ENCODE measurements at places on chromosomes 16 and 17.

DNA sequence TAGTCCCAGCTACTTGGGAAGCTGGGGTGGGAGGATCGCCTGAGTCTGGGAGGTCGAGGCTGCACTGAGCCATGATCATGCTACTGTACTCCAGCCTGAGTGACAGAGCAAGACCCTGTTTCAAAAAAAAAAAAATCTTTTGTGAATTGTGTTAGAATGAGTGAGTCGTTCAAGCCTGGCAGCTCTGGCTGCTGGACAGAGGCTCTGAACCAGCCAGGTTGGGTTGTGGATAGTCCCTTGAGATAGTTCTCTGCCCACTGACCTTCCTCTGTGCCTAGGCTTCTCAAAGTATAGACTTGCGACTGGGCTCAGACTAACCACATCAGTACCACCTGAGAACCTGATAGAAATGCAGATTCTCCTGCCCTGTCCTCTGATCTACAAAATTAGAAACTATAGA, 2.2 kb upstream of the KSR1 start:
- DNase-seq, result no peak

GRCh38 chr16:71767060-71767900, 41.4 kb downstream of the AP1G1 start:
- DNase-seq, result no peak

DNA sequence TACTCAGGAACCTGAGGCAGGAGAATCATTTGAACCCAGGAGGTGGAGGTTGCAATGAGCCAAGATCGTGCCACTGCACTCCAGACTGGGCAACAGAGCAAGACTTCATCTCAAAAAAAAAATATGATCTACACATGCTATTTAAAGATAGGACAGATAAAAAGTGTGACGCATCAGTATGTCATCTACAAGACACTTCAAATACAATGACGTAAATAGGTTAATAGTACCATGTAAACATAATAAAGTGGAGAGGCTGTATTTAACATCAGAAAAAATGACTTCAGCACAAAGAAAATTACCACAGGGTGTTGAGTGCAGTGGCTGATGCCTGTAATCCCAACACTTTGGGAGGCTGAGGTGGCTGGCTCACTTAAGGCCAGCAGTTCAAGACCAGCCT, 20.2 kb downstream of the ZNF778 start:
- DNase-seq, result no peak

DNA sequence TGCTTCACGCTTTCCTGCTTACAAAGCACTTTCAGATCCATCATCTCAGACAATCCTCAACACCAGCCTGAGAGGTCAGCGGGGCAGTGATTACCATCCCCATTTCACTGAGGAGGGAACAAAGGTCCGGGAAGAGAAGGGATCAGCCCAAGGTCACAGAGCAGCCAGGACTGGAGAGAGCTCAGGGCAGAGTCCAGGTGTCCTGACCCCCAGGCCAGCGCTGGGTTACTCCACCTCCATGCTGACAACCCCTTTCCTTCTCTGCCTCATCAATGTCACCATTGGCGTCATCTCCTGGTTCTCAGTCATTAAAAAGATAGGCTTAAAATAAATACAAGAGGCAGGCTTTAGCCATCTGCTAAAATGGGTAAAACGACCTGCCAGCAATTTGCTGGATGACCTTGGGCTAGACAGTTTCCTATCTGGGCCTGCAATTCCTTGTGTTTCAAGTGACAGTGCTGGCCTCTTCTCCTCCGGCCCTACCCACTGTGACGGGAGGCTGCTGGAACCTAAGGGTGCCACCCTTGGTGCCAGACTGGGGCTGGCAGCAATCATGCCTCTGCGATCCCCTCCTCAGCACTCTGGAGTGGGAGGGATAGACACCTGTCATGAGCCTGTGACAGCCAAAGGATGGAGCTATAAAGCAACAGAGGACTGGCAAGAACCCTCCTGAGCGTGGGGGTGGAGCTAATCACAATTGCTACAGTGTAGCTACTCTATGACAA, 79.5 kb upstream of the CCL1 start:
- no peak for DNase-seq

GRCh38 chr17:75077496-75078283, 10.1 kb upstream of the SLC16A5 start:
- peak; percentile 73 for DNase-seq

GRCh38 chr17:77555741-77556291, 402.7 kb upstream of the TNRC6C start:
- peak; percentile 46 for DNase-seq

DNA sequence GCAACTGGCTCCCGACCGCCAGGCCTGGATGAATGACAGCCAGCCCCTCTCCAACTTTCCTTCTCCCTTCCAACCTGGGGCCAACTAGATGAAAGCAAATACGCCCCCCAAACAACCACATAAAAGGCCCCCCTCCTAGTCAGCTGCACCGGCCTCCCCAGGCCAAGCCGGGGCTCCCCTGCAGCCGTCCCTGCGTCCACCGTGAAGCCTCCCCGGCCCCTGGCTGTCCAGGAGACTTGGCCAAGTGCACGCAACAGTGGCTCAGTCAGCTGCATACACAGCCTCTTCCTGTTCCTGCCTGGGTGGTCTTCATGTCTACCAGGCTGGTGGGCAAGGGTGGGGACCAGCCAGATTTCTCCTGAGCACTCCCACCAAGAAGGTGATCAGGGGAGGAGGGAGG, 16.0 kb downstream of the DNAH17 start:
- DNase-seq, result no peak

DNA sequence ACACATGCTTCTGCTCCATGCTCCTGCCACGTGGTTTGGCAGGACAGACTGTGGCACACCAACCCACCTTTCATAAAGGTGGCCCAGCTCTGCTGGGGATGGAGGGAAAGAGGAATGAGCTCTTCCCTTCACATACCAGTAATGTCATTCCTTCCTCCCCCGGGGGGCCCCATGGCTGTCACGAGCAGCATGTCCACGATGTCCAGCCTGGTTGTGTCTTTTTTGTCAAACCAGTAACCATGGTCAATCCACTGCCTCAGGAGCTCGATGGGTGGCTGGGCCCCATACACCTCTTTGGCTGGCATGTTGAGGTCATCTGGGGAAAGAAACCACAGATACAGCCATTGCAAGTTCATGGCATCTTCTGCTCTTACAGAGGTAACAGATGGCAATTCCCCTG, 96.6 kb downstream of the LYRM1 start:
- no peak for DNase-seq

GRCh38 chr17:28475151-28475900, 1.9 kb downstream of the SLC13A2 start:
- no peak for DNase-seq

DNA sequence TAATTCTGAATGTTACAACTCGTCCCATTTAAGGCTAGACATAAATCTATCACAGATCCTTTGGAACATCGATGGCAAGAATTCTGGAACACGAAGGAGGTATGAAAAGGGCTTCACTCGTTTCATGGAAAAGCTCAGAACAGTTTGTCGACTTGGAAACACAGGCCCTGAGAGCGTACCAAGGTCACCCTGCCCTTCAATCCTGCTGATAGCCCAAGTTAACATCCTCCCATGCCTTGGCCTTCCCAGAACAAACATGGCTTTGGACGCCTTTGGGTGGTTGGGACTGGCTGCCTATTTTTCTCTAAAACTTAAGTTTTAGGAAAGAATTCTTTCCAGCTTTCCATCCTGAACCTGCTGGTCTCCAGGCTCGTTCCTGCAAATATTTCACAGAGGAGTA, 396.1 kb downstream of the MAF start:
- no peak for DNase-seq

- no peak for DNase-seq
These were observed 107.9 kb downstream of the SNX29 start for GRCh38 chr16:12084436-12084835.

- no peak for DNase-seq
These were observed 96.2 kb downstream of the RAP1GAP2 start for GRCh38 chr17:2892305-2892971.

GRCh38 chr16:3042376-3042775, 4.0 kb upstream of the MMP25 start:
- DNase-seq, result no peak

DNA sequence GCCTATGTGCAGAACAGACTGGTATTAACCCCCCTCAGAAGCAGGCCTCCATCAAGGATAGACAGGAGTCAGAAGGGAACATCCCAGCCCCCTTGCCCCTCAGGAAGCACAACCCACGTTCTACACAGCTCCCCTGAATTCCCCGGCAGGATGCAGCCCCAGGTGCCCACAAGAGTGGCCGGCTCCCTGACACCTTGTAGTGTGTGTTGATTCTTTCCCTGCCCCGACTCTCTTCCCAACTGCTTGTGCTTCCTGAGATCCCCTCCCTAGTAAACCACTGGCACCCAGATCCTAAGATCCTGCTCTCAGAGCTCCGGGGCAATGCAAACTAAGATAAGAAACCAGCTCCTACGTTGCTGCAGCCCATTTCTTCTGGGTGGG, 34.8 kb upstream of the LITAF start:
- DNase-seq, result no peak

DNA sequence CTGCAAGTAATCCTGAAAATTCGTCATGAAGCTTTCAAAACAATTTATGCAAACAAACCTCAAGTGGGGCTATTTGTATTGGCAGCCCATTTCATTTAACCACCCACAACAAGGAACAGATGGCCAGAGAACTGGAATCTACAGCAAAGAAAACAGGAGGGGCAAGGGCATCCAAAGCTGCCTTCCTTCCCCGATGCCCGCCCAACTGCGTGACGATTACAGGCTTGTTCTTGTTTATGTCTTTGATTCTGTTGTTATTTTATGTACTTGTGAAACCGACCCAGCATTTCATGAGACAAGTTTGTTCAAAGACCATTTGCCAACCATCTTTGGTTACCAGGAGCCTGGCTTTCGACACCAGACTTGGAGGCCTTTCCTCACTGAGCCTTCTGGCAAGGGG, 59.1 kb upstream of the IRX6 start:
- no peak for DNase-seq

DNA sequence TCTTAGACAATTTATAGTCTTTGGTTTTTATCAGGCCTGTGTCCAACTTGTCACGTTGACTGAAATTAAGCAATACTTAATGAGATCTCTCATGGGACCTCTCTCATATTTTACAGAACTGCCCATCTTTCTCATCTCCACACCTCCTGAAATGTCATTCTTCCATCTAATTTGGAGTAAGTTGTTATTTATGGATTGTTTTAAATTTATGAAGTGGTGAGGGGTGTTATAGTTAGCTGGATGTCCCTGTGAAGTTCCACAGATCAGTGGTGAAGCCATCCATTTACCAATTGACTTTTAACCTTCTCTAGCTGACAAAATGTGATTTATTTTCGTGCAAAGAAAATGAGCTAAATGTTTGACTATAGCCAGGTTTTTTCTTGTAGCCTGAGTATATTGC, 824.9 kb downstream of the KCNJ2 start:
- no peak for DNase-seq

DNA sequence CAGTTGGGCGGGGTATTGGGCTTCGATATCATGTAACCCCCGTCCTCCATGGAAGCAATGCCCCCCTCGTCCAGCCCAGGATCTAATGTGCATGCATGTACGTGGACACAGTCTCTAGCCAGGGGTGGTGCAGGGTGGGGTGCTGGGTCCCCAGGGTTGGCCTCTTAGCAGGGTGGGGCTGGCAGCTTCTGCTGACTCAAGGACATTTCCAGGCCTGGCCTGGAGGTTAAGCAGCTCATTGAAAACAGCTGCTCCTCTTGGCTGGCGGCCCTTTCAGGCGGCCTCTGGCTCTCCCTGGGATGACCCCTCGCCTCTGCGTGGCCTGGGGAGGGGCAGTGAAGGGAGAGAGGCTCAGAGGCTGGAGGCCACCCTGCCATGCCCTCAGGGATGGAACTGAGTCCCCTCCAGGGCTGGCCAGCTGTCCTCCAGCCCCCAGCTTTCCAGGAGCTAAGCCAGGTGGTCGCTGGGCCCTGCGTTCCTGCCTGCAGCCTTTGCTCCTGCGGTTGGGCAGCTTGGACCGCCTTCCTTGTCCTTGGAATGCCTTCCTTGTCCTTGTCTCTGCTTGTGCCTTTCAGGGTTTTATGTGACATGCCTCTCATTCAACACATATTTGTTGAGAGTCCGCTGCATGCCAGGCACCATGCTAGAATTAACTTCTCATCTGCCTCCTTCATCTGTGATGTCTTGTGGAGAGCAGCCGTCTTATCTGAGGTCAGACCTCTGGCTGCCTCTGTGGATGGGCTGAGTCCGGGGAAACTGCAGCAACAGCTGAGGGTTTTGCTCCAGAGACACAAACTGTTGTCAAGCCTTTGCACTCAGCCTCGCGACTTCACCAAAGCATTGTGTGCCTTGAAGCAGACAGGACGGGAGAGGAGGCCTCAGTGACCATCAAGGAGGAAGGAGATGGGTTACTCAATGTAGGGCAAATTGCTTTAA, 26.6 kb downstream of the MRC2 start:
- DNase-seq, result no peak

GRCh38 chr16:22428654-22429053, 54.2 kb upstream of the CDR2 start:
- DNase-seq, result no peak

DNA sequence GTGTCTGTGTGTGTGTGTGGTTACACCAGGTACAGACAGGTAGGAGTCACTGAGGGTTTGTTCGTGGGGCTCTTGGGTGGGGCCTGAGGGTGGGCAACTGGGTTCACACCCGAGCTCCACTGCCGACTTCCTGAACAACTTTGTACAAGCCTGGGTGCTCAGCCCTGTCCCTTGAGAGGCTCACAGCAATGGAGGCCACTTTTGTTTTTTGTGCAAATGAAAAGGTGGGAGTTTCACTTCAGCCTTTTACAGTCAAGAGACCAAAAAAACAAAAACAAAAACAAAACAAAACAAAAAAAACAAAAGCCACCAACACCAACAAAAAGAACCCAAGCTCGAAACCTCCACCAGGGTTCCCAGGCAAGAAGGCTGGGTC, 2.4 kb downstream of the RHBDF2 start:
- DNase-seq, result no peak

DNA sequence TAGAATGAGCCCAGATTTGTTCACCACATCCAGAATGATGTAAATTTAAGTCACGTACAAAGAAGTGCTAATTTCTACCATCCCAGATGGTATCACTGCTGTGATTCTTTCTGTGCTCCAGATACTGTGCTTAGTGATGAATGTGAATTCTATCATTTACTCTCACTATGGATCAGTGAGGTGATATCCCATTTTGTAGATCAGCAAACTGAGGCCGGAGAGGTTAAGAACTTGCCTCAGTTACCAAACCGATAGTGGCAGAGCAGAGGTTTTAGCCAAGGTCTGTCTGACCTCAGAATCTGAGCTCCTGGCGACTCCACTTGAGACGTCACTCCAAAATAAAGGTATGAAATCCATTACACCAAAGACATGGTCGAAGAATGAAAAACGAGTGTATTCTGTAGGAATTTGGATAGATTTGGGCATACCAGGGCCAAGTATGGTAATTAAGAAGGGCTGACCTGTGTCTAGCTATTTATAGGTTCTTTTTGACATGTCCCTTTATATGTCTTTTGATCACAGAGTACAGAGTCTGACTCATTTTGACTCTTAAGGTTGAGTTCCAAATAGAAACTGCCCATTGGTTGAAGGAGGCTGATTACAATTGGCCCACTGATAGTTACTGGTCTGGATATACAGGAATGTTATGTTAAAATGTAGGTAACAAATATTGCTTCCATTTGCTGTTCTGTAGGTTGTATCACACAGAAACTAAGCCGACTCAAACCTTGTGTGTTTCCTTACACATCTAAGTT, 10.0 kb downstream of the MAP2K6 start:
- DNase-seq, result no peak

GRCh38 chr17:50883850-50884438, 17.8 kb upstream of the TOB1 start:
- DNase-seq, result no peak

- DNase-seq, result no peak
These were observed 827.6 kb upstream of the KIF2B start for GRCh38 chr17:52995147-52995546.

All from NCI-H146 (cell line).